Activated T-helper 17 cell treated with anti-CD3 and anti-CD28 coated beads, Interleukin-2, amount 50 U/mL, for 72 hours (primary cell): ENCODE measurements at places on chromosomes 3 and 15.

GRCh38 chr15:55884223-55884622 lies 109.2 kb downstream of the NEDD4 start:
- no peak for ATAC-seq

DNA sequence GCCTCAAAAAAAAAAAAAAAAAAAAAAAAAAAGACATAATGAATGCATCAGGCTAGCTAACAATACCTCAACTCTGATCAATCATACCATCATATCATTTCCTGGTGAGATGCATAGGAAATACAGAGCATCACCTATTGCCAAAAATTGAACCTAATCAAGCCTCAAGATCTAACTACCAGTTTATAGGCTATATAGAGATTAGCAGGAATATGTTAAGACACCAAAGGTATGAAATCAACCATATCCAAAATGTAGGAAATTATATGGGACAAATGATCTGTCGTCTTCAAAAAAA lies 387 bp upstream of the VPS33B start:
- peak; percentile 58 for ATAC-seq

GRCh38 chr15:101161656-101162055 lies 90.2 kb downstream of the CHSY1 start:
- ATAC-seq = peak; percentile 85

- no peak for ATAC-seq
Measured at GRCh38 chr15:28786521-28786920, 61.9 kb downstream of the GOLGA6L7 start.

DNA sequence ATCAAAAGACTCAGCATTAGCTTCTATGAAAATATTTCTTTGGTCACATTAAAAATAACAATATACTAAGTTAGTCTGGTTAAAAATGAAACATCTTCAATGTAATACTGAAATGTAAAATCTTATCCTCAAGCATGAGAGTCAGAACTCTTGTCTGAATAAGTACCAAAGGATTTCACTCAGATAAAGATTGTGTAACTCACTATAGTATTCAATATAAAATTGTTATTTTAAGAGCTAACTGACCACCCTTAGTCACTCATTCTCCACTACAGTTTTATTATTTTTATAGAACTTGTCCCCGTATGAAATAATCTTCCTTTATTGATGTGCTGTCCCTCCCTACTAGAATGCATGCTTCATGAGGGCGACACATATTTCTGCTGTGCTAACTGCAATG lies 426.3 kb downstream of the MECOM start:
- ATAC-seq = no peak

DNA sequence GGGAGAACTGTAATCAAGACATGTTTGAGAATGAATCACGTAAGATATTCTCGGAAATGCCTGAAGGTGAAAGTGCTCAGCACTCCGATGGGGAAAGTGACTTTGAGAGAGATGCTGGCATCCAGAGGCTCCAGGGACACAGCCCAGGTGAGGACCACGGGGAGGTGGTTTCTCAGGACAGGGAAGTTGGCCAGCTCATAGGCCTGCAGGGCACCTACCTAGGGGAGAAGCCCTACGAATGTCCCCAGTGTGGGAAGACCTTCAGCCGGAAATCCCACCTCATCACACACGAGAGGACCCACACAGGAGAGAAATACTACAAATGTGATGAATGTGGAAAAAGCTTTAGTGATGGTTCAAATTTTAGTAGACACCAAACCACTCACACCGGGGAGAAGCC lies 19.8 kb downstream of the ZSCAN2 start:
- no peak for ATAC-seq

DNA sequence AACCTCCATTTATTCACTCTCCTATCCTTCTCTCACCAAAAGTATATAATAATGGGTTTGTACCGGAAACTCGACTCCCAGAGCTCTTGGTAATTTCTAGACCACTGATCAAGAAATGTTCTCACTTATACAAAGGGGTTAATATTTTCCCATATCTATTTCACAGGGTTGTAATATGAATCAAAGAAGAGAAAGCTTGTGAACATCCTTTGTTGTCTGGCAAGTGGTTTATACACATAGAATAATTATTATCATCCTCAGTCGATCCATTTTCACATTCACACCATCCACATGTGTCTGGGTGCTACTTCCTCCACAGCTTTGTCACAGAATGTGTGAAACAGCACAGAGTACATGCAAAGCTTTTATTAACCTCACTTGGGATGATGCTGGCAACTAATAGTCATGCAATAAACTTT lies 29.9 kb upstream of the STT3B start:
- ATAC-seq = peak; percentile 49

DNA sequence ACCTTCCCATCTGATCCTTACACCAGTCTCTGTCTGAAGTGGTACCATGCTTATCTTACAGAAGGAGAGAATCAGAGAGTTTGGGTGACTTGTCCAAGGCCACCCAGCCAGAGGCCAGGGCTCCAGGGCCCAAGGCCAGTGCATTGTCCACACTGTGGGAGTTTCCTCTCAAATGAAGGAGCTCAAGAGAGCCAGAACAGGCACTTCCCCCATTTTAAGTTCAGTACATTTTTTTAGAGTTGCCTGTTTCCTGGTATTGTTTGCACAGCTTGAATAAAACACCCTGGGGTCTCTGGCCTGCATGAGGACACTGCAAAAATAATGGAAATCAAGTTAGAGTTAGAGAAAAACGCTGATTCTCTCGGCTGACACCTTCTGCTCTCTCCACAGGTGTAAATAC lies 284.0 kb downstream of the SQOR start:
- no peak for ATAC-seq

DNA sequence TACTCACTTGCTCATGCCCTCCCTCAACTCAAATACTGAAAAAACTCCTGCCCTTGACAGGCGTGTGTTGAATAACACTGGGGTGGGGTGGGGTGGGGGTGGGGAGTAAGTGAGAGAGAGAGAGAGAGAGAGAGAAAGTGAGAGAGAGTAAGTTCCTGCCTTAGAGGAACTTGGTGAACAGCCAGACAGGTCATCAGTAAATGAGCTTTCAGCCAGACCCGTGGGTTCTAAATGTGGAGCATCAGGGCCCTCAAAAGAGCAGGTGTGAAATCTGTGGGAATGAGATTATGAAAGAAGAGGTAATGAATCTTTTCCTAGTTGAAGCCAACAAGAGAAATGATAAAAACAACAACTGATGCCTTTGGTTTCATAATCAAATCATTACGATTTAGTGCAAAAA lies 134.4 kb upstream of the FAM3D start:
- no peak for ATAC-seq

DNA sequence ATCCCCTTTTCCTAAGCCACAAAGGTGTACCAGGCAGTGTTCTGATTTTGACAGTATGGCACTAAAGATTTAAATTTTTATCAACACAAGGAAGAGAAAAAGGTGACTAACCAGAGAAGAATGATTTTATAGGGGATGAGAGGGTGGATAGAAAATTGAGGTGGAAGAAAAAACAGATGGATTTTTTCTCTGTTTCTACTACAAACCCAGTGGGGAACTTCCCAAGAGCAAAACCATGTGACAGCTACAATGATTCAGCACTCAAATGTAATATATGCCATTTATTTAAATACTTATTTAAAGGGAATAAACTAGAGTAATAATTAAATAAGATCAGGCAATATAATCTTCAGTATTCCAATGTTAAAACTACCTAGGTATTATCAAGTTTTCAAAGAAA lies 11.1 kb downstream of the DCUN1D1 start:
- ATAC-seq = peak; percentile 38

GRCh38 chr3:113948015-113948917 lies 453 bp downstream of the ZDHHC23 start:
- ATAC-seq = peak; percentile 51

DNA sequence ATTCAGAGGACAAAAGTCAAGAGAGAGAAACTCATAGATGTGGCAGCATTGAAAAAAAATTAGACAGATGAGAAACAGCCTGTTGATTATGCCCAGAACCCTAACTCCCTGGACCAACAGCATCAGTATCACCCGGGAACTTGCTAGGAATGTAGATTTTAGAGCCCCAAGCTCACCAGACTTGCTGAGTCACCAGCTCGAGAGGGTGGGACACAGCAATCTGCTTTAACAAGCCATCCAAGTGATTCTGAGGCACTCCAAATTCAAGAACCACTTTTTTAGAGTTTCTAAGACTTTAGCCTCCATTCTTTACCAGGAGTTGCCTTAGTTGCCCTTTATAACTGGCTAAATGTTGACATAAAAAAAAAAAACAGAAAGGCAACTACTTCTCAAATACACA lies 70.9 kb downstream of the CGGBP1 start:
- no peak for ATAC-seq

DNA sequence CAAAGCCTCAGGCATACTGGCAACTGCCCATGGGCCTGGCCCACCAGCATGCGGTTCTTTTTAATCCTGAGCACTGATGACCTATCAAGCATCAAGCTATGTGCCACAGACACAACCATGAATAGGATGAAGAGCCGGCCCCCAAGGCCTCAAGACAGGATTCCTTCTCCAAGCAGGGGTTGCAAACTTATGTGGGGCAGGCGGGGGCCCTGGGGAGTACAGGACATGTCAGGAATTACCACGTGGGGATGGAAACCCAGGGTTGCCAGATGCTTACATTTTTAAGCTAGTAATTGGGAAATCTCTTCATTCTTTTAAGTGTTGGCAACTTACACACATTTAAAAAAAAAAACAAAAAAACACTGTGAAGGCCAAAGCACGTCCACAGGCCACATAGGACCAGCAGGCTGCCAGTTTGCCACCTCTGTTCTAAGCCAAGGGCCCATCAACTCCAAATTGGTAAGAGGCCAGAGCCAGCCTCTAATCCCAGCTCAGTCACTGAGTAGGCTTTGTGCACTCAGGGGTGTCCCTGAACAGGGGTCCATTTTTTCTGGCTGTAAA lies 32.8 kb downstream of the BDH1 start:
- ATAC-seq = no peak

- no peak for ATAC-seq
Measured at GRCh38 chr3:153752405-153753027, 368.7 kb upstream of the ARHGEF26 start.

DNA sequence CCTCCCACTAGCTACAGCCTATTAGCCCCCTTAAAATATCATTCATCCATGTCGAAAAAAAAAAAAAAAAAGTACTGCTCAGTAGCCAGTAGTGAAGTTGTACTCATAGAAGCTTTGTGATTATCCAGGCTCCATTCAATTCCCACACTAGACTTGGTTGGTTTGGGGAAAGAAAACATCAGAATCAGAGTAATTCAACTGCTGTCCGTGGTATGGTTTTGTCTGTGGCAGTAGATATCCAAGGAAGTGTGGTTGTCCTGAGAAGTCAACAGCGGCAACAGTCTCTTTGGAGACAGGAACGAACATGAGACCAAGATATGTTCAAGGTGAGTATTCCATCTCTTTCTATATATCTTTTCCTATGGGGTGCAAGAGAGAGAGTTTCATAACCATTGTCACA lies 99.2 kb downstream of the GOLIM4 start:
- no peak for ATAC-seq

DNA sequence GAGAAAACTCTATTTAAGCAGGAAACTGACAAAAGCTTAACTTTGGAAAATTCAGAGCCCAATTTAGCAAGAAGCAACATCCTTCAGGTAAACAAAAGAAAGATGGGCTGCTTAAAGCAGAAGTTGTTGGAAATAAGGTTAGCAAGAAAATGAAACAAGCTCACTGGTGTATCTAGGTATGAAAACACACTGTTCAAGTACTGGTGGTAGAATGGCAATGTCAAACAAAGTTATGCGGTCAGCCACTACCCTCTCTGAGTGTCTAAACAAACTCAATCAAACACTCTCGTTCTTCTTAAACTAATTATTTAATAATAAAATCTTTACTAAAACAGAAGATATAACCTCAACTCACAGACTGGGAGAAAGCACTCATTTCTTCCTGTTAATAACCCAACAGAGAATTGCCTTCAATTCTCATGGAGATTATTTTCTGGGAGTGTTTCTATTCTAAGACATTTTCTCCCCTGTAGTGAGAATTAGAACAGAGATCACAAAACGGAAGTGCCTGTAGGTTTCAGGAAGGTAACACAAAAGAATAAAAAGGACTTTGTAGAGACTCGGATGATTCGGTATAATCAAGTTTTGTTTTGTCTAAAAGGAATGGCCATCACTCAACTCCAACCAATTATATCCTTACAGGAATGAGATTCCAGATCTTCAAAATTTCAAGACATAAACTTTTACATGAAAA lies 28.9 kb downstream of the PRICKLE2 start:
- no peak for ATAC-seq

DNA sequence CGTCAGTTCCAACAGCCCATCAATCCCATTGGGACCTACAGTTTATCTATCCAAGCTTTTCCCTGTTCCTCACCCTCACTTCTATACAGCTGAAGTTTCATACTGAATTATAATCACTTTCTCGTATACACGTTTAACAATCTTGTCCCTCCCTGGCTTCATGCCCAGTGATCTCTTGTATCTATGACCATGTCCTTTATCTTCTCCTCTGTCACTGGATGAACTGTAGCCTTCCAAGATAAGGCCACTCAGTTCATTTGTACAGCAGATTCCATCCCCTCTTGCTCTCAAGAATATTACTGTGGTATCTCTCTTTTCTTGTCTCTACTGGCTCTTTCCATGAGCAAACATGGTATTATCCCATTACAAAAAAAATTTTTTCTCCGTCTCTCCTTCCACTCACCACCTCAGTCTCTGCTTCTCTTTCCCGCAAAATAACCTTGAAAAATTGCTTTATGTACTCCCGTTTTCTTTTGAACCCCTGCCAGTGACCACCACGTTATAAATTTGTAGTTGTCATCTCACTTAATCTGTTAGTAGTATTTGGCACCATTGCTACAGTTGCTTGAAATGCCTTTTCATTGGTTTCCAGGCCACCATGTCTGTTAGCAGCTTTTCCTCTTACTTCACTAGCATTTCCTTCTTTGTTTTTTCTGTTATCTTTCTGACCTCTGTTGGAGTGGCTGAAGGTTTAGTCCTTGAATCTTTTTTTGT lies 9.4 kb downstream of the CTNNB1 start:
- no peak for ATAC-seq

GRCh38 chr3:127791221-127791913 lies 30.9 kb downstream of the MGLL start:
- ATAC-seq = peak; percentile 54

GRCh38 chr15:52186651-52187486 lies 4.3 kb downstream of the GNB5 start:
- no peak for ATAC-seq

GRCh38 chr15:84748274-84749110 lies at the start of gene ZNF592:
Gene ZNF592 (plus strand): TSS chr15:84748592. CDS start chr15:84782676, 34,084 bp downstream.
- peak; percentile 64 for ATAC-seq

DNA sequence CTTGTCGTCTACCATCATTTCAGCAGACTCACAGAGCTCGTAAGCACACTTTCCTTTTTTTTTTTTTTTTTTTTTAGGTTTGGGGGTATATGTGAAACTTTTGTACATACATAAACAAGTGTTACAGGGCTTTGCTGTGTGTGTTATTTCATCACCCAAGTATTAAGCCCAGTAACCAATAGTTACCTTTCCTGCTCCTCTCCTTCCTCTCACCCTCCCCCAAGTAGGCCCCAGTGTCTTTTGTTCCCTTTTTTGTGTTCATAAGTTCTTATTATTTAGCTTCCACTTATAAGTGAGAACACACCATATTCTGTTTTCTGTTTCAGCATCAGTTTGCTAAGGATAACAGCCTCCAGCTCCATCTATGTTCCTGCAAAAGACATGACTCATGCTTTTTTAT lies 746.8 kb downstream of the GRM7 start:
- ATAC-seq = no peak

GRCh38 chr3:188497021-188497420 lies 343.1 kb downstream of the LPP start:
- ATAC-seq = no peak

- no peak for ATAC-seq
Measured at GRCh38 chr3:7508821-7509220, 647.9 kb downstream of the GRM7 start.
